Aorta (tissue), 5 donors: ENCODE measurements at places on chromosomes 7 and 10.

GRCh38 chr10:24086296-24087086, 122.4 kb upstream of the KIAA1217 start:
- no peaks in the 10 kb centered on the region for H3K36me3 ChIP-seq
- H3K4me1 ChIP-seq = no peaks in the 10 kb centered on the region
- no peaks in the 10 kb centered on the region for H3K27me3 ChIP-seq
- DNase-seq = no peak

GRCh38 chr10:88618496-88618895, 31.9 kb downstream of the LIPJ start:
- H3K36me3 ChIP-seq = no peaks in the 10 kb centered on the region
- no peaks in the 10 kb centered on the region for H3K4me1 ChIP-seq
- no peak for DNase-seq
- H3K27ac ChIP-seq = no peak overlapping the region

DNA sequence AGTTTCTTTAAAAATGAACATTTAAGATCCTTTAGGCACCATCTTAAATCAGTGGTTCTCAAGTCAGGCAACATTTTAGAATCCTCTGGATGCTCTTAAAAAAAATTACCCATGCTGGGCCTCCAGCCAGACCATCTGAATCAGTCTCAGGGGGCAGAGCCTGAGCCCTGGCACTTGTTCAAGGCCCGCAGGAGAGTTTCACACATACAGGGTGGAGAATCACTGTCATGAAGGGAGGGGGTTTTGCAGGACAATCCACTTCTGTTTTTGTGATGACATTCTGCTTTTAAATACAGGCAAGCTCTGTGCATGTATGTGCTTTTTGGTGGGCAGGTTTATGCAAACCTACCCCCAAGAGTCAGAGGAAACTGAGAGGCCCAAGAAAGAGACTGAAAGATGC, 268.6 kb downstream of the SEC23IP start:
- H3K27me3 ChIP-seq = no peaks in the 10 kb centered on the region
- no peak for DNase-seq
- H3K27ac ChIP-seq = no peak overlapping the region
- no peaks in the 10 kb centered on the region for H3K36me3 ChIP-seq
- H3K4me3 ChIP-seq = no peak overlapping the region

DNA sequence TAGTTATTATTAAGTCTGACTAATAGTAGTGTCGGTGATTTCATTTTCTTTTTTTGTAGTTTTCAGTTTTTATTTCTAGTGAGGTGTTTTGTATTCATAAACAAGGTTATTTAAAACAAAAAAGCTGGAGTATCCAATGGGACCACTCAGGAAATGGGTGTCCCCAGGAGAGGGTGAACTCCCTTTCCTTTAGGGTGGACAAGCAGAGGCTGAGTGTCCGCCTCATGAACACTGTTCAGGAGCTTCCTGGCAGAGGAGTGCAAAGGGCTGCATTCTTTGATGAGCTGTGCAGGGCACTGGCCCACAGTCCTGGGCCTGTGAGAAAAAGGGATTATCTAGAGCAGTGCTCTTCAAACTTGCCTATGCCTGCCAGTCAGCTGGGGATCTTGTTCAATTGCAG, 56.0 kb downstream of the ADAMTS14 start:
- H3K27ac ChIP-seq = no peak overlapping the region
- no peaks in the 10 kb centered on the region for H3K27me3 ChIP-seq
- no peak for DNase-seq

- no peaks in the 10 kb centered on the region for H3K4me1 ChIP-seq
- H3K36me3 ChIP-seq = no peaks in the 10 kb centered on the region
- no peak overlapping the region for H3K4me3 ChIP-seq
- no peak for DNase-seq
Measured at GRCh38 chr10:99852481-99853213, 70.2 kb downstream of the ABCC2 start.

GRCh38 chr7:20991544-20991943, 204.9 kb upstream of the SP8 start:
- H3K4me3 ChIP-seq = no peak overlapping the region
- H3K27ac ChIP-seq = no peak overlapping the region
- no peaks in the 10 kb centered on the region for H3K36me3 ChIP-seq
- no peak for DNase-seq
- H3K4me1 ChIP-seq = no peaks in the 10 kb centered on the region

DNA sequence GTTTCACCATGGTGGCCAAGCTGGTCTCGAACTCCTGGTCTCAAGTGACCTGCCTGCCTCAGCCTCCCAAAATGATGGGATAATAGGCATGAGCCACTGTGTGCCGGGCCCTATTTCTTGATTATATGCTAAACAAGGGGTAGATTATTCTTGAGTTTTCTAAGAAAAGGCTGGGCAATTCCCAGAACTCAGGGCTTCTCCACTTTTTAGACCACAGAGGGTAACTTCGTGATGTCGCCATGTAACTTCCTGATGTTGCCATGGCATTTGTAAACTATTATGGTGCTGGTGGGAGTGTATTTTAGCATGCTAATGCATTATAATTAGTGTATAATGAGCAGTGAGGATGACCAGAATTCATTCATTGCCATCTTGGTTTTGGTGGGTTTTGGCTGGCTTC, 35.8 kb downstream of the OTUD1 start:
- H3K27ac ChIP-seq = no peak overlapping the region
- H3K4me3 ChIP-seq = no peak overlapping the region

GRCh38 chr7:136045181-136045580, 68.0 kb upstream of the MTPN start:
- H3K36me3 ChIP-seq = no peaks in the 10 kb centered on the region
- H3K27me3 ChIP-seq = no peaks in the 10 kb centered on the region

- no peaks in the 10 kb centered on the region for H3K36me3 ChIP-seq
- no peaks in the 10 kb centered on the region for H3K4me1 ChIP-seq
- H3K27me3 ChIP-seq = no peaks in the 10 kb centered on the region
- no peak overlapping the region for H3K4me3 ChIP-seq
- H3K27ac ChIP-seq = no peak overlapping the region
Measured at GRCh38 chr10:78867555-78867939, 201.2 kb upstream of the ZMIZ1 start.

- peak overlapping the region; percentile 82 for H3K27ac ChIP-seq
- no peaks in the 10 kb centered on the region for H3K27me3 ChIP-seq
- DNase-seq = no peak
- no peaks in the 10 kb centered on the region for H3K36me3 ChIP-seq
Measured at GRCh38 chr7:47771990-47772360, 176.3 kb downstream of the PKD1L1 start.

- no peaks in the 10 kb centered on the region for H3K4me1 ChIP-seq
- no peaks in the 10 kb centered on the region for H3K36me3 ChIP-seq
- H3K27ac ChIP-seq = no peak overlapping the region
- no peak overlapping the region for H3K4me3 ChIP-seq
Measured at GRCh38 chr7:50397971-50398324, 52.2 kb downstream of the FIGNL1 start.

DNA sequence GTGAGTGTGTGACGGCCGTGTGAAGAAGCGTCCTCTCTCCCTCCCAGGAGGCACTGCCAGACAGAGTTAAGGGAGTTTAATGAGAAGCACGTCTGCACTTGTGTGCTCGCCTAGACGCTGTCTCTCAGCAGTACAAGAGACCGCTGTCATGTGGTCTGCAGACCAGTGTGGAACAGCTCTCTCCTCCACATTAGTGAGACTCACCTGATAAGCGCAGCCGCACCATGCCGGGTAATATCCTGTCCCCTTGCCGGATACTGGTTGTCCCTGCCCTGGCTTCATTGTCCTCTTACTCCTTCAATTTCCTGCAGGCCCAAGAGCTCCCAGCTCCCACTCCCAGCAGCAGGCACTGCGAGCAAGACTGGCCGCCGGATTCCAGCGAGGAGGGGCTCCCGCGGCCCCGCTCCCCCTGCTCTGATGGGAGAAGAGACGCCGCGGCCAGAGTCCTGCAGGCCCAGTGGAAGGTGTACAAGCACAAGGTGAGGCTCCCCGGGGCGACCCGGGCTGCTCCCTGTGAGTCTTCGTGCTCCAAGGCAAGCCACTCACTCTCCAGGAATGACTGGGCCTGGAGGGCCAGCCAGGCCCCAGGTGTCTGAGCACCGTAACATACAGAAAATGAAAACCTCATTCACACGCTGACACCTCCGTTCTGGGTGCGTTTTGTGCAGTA, 33.5 kb upstream of the TTYH3 start:
- H3K4me3 ChIP-seq = no peak overlapping the region
- H3K4me1 ChIP-seq = no peaks in the 10 kb centered on the region
- no peak for DNase-seq
- no peak overlapping the region for H3K27ac ChIP-seq
- no peaks in the 10 kb centered on the region for H3K36me3 ChIP-seq

DNA sequence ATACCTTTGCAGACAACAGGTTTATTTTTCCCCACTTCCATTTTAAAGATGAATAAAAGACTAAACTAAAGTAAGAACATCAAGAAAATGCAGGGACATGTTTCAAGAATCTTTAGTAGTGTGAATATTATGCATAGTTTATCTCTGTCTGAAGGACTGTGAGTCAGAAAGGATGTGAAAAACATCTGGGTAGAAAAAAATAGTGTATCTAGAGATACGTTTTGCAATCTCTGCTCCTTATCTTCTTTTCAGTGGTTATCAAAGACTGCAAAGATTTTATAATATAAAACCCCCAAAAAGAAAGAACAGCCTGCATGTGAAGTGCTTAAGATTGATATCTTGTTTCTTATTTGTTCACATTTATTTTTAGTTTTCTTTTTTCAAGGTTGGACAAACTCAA, 101.9 kb upstream of the ARHGAP21 start:
- H3K4me1 ChIP-seq = no peaks in the 10 kb centered on the region
- no peak overlapping the region for H3K4me3 ChIP-seq
- no peak overlapping the region for H3K27ac ChIP-seq
- DNase-seq = no peak
- no peaks in the 10 kb centered on the region for H3K36me3 ChIP-seq

GRCh38 chr7:36231406-36231805, 78.4 kb downstream of the EEPD1 start:
- no peak overlapping the region for H3K4me3 ChIP-seq
- no peaks in the 10 kb centered on the region for H3K27me3 ChIP-seq
- no peaks in the 10 kb centered on the region for H3K4me1 ChIP-seq

- H3K4me1 ChIP-seq = no peaks in the 10 kb centered on the region
- H3K4me3 ChIP-seq = no peak overlapping the region
- no peaks in the 10 kb centered on the region for H3K27me3 ChIP-seq
Measured at GRCh38 chr10:10193848-10194247, 823.8 kb upstream of the CELF2 start.

DNA sequence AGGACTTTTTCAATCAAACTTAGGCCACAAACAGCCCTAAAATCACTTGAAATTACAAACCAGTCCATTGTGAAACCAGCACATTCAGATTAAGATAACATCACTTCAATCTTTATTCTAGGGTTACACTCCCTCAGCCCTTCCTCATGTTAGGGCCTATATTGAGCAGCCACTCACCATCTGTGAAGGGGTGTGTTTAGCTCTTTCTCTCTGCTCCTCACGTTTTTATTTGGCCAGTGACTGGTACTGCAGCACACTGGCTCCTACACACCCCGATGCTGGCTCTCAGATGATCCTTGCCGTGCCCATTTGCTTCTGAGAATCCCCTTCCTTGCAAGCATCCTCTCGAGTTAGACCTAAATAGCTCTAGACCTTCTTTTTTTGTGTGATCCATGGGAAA, 604.5 kb downstream of the INHBA start:
- DNase-seq = no peak
- no peak overlapping the region for H3K27ac ChIP-seq
- peaks cover 2% of the 10 kb centered on the region for H3K4me1 ChIP-seq
- no peaks in the 10 kb centered on the region for H3K27me3 ChIP-seq
- H3K4me3 ChIP-seq = no peak overlapping the region

- H3K27ac ChIP-seq = no peak overlapping the region
- no peaks in the 10 kb centered on the region for H3K4me1 ChIP-seq
- no peaks in the 10 kb centered on the region for H3K36me3 ChIP-seq
- H3K27me3 ChIP-seq = no peaks in the 10 kb centered on the region
Measured at GRCh38 chr7:46071076-46071475, 150.0 kb upstream of the IGFBP3 start.

GRCh38 chr10:96524741-96525140, 11.0 kb upstream of the TLL2 start:
- H3K36me3 ChIP-seq = no peaks in the 10 kb centered on the region
- no peak overlapping the region for H3K27ac ChIP-seq
- no peak for DNase-seq

DNA sequence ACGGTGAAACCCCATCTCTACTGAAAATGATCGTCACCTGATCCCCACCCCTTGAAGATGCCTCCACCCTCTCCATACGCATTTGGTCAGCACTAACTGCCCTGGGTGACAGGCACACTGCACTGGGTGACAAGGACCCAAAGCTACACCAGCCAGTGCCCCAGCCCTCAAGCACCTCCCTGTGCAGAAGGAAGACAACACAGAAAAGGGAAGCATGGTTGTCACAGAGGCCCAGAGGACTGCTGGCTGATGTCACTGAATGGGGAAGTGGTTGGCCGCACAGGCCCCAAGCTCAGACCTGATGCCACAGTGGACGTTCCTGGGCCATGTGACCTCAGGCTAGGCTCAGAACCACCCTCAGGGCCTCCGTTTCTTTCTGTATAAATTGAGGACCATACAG, 4.2 kb upstream of the PILRA start:
- DNase-seq = peak; percentile 76
- no peaks in the 10 kb centered on the region for H3K36me3 ChIP-seq
- H3K4me3 ChIP-seq = no peak overlapping the region
